ENCODE measurements at places on chromosomes 2 and 18.

DNA sequence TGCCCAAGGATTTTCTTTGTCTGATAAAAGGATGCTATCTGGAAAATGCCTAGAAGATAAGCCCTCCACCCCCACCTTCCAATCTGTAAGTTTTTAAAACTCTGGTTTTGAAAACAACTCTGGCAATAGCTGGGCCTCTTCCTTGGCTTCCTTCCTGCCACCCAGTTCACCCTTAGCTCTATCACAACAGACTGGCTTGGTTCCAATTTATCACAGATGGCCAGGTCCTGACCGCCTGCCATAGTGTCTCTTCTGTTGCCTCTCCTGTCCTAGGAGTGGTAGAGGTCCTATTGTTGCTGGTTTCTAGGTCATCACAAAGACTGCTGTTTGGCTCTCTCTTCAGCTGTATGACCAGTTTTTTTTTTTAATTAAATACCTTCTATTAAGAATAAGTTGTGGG, 1727.9 kb upstream of the SLC39A10 start:
- DNase-seq, result no peak

DNA sequence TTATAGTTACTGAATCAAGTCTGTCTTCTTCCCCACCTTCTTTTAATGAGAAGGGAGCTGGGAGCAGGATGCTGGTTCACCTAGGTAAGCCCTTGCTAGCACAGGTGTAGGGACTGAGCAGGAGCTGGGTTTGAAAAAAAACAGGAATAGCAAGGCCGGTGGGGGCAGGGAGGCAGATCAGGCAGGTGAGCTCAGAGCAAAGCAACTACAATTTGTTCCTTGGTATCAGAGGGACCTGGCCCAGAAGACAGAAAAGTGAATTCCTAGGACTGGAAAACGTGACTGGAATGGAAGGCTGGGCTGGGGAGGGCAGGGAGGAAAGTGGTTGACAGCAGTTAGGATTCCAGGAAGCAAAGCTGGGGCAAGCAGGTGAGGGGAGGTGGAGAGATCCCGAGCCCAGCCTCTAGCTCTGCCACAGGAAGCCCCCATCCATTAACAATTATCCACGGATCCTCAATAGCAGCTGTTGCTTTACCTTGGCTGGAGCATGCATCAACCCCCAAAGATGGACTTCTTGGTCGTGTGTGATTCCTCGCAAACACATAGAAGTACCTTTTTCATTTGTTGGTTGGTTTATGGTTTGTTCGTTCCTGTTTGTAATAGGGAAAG, 118.4 kb downstream of the LNPK start:
- DNase-seq, result no peak

DNA sequence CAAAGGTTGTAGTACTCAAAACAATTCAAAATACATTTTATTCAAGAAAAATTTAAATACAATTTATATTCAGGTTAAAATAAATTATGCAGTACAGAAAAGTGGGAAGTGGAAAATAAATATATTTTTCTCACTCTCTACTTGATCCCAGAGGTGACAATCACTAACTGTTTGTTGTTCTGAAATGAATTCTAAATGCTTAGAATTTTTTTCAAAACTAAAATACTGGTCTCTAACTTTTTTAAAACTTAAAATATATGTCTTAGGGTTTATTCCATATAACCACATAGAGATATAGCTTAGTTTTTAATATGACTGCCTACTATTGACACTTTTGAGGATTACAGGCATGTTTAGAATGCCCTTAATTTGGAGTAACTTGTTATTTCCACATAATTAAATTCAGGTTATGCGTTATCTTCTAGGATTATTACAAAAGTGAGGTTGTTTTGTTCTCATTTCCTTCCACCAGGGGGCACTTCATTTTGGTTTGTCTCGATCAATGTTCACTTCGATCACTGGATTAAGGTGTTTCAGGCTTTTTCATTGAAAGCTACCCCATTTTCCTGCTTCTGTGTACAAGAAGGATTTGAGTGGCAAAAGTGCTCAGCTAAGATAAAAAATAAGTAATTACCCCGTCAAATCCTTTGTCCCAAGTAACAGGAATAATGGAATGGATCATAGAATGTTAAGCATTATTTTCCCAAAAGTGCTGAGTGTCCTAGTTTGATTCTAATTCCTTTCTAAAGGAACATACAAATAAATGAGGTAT, 27.1 kb upstream of the TFPI start:
- DNase-seq, result peak; percentile 8

- DNase-seq, result peak; percentile 5
Observed at GRCh38 chr2:31886700-31887099, 124.1 kb downstream of the MEMO1 start.

GRCh38 chr2:174965551-174965950, 39.6 kb downstream of the CHN1 start:
- DNase-seq, result no peak

- DNase-seq, result no peak
Observed at GRCh38 chr2:3488061-3488531, 31.2 kb downstream of the ADI1 start.
